Activated naive CD8-positive, alpha-beta T cell treated with anti-CD3 and anti-CD28 coated beads, Interleukin-2, amount 50 U/mL, for 24 hours (primary cell): ENCODE measurements at places on chromosomes 7 and 10.

DNA sequence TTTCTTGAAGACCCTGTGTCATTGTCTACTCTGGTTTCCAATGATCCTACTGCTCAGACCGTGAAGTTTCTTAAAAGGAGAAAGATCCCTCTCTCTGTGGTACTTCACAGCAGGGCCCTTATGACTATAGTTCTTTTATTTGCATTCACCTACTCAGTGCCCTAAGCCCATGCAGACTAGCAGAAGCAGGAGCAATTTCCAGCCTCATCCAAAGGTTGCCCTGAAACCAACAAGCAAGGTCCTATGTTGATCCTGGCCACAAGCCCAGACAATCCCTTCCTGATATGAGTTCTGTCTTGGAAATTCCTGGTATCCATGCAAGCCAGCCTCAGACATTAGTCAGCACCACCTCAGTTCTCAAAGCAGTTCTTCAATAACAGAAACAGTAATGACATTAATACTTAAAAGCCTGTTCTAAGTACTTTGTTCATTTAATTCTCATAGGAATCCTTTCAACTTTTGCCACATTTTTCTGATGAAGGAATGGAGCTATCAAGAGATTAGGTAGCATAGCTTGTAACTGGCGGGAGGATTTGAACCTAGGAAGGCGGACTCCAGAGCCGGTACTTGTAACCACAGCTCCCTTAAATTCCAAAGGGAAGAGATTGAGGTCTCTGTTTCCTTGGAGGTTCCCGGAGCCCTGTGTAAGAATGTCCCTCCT lies 58.1 kb upstream of the ST8SIA6 start:
- DNase-seq, result no peak
- no peak overlapping the region for H3K27ac ChIP-seq
- peaks cover 21% of the 10 kb centered on the region for H3K4me1 ChIP-seq
- no peak overlapping the region for H3K4me3 ChIP-seq

- H3K27ac ChIP-seq, result no peak overlapping the region
- H3K27me3 ChIP-seq, result no peaks in the 10 kb centered on the region
- no peak for DNase-seq
- no peaks in the 10 kb centered on the region for H3K4me1 ChIP-seq
- peaks cover 87% of the 10 kb centered on the region for H3K36me3 ChIP-seq
These were observed 104.3 kb downstream of the TRIM24 start for GRCh38 chr7:138564365-138564764.

DNA sequence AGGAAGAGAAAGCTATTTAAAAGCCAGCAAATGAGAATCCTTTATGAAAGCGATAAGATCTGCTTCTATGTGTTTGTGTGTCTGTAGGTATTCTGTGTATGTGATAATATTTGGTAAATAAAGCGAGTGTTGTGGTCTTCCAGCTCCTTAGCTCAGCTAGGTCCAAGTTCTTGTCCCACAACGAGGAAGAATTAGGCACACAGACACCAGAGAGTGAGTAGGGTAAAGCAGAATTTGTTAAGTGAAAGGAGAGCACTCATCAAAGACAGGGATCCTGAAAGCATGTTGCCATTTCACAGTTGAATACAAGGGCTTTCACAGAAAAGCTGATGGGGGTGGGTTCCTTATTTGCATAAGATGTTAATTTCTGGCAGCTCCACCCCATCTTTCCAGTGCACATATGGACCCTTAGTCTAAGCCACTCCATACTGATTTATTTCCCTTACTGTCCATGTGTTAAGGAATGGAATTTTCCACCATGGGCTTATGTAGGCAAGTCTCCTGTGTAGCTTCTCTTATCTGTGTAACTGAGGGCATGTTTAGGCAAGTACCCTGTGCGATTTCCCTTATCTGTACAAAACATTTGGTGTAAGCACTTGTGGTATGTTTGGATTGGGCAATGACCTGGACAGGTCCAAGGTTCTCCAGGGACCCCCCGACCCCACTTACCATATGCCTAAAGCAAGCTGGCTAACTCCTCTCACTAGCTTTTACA lies 165.9 kb upstream of the VIPR2 start:
- no peak overlapping the region for H3K27ac ChIP-seq
- peaks cover 17% of the 10 kb centered on the region for H3K27me3 ChIP-seq
- H3K36me3 ChIP-seq, result no peaks in the 10 kb centered on the region
- no peak for DNase-seq

DNA sequence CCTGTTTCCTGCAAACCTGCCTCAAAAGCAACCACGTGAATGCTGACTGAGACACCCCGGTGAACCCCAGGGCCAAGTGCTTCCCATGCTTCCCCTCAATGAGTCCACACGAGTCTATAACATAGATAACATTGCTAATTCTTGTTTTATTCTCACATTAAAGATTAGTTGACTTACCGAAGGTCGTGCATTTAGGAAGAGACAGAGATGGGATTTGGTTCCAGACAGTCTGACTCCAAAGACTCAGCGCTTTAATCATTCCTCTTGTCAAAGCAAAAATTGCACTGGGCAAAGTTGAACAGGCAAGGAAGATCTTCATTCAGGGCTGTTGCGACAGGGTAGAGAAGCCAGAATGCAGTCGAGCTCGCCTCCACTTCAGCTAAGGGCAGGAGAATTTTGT lies 435.6 kb upstream of the C7orf33 start:
- H3K36me3 ChIP-seq, result no peaks in the 10 kb centered on the region
- H3K4me1 ChIP-seq, result no peaks in the 10 kb centered on the region

GRCh38 chr7:38506756-38507155 lies 124.4 kb downstream of the AMPH start:
- H3K36me3 ChIP-seq, result no peaks in the 10 kb centered on the region
- H3K4me1 ChIP-seq, result no peaks in the 10 kb centered on the region
- peaks cover 2% of the 10 kb centered on the region for H3K27me3 ChIP-seq

GRCh38 chr7:124403112-124403511 lies 362.5 kb downstream of the GPR37 start:
- H3K36me3 ChIP-seq, result no peaks in the 10 kb centered on the region
- no peaks in the 10 kb centered on the region for H3K27me3 ChIP-seq
- no peaks in the 10 kb centered on the region for H3K4me1 ChIP-seq
- no peak overlapping the region for H3K4me3 ChIP-seq
- H3K27ac ChIP-seq, result no peak overlapping the region
